ENCODE measurements at places on chromosomes 12 and 14. TPM values are rescaled to one million over a fixed set of nuclear protein-coding genes. Genes with fewer than 3 reads are reported as not detected.

DNA sequence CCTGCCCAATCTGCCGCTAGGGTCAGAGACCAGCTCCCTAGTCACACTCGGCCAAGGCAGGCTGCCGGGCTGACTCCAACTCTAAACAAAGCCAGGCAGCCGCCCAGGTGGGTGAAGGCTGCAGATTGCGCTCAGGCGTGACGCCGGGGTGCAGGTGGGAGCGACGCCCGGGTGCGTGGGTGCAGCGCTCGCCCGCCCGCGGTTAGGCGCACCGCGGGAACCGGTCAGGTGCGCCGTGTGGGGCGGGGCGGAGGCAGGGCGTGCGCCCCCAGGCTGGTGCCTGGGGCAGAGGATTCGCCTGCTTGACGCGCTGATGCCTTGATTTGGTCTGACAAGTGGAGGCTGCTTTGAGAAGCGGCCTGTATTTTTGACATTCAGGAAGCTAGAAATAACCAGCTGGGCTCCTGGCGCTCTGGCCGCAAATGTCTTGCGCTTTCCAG, 126.7 kb upstream of the HIF1A start:
- no peaks in the 10 kb centered on the region for H3K27me3 ChIP-seq
- peaks cover 98% of the 10 kb centered on the region for H3K4me1 ChIP-seq

DNA sequence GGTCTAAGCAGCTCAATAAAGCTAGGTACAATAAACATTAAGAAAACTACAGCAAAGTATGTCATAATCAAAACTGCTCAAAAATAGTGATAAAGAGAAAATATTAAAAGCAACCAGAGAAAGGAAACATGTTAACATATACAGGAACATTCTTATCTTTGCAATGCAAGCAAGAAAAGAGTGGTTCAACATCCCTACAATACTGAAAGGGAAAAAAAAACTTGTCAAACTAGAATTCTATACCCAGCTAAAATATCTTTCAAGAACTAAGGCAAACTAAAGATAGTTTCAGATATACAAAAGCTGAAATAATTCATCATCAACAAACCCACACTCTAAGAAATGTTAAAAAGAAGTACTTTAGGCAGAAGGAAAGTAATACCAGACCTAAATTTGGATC, 134.2 kb downstream of the DPF3 start:
- H3K27me3 ChIP-seq, result no peaks in the 10 kb centered on the region
- H3K4me1 ChIP-seq, result no peaks in the 10 kb centered on the region
- no peak overlapping the region for H3K4me3 ChIP-seq
- H3K36me3 ChIP-seq, result no peaks in the 10 kb centered on the region

DNA sequence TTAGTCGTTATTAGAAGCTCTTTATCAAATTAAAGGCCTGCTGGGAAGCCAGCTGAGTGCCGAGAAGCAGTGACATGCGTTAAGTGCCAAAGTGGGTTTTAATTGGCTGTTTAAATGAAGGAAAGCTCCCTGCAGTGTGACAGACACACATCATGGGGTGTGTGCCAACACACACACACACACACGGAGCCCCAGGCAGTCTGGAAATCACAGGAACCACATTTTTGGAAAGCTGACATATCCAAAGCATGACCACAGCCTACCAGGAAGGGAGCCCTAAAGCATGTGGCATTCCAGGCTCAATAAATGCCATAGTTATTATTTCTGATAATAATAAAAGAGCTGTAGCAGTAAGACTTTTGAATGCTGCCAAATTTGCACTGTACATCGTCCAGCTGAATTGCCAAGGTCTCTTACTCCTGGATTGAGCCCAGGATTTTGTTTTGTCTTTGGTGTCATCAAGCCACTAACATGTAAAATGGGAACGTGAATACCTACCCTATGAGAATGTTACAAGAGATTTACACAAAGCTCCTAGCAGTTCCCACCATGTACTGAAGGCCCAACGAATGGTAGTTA, 135.1 kb downstream of the TMEM30B start:
- no peak overlapping the region for H3K4me3 ChIP-seq
- H3K4me1 ChIP-seq, result no peaks in the 10 kb centered on the region
- H3K36me3 ChIP-seq, result no peaks in the 10 kb centered on the region
- DNase-seq, result no peak

DNA sequence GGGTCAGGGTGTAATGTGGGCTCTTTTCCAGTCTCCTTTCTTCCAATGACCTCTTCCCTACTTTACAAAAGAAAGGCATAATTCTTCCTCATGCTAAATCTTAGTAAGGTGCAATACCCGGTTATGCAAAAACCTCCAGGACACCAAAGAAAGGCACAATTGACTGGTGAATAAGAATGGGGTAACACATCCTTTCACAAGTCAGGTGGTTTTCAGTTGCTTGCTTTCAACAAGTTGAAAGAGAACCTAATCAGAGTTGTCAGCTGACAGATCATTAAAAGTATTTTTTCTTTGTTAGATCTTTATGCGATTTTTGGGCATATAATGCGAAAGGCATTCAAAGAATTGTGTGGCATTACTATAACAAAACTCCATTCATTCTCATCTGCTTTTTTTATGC, 1.3 kb upstream of the AEBP2 start:
- H3K27me3 ChIP-seq, result no peaks in the 10 kb centered on the region
- no peak for DNase-seq
- peaks cover 18% of the 10 kb centered on the region for H3K4me1 ChIP-seq
- no peaks in the 10 kb centered on the region for H3K36me3 ChIP-seq
- H3K4me3 ChIP-seq, result no peak overlapping the region

GRCh38 chr12:6942331-6942665, 1.3 kb upstream of the RNU7-1 start:
- DNase-seq, result peak; percentile 31
- peaks cover 36% of the 10 kb centered on the region for H3K36me3 ChIP-seq
- H3K4me1 ChIP-seq, result peaks cover 21% of the 10 kb centered on the region
- H3K4me3 ChIP-seq, result no peak overlapping the region
- no peaks in the 10 kb centered on the region for H3K27me3 ChIP-seq
- H3K27ac ChIP-seq, result no peak overlapping the region

The BEGAIN gene
- total RNA-seq, result 1.3 TPM

The SAMD4A gene
- total RNA-seq, result 22.3 TPM

Data from left lung (tissue), 14 donors.